ENCODE measurements at places on chromosomes 7 and 10.

DNA sequence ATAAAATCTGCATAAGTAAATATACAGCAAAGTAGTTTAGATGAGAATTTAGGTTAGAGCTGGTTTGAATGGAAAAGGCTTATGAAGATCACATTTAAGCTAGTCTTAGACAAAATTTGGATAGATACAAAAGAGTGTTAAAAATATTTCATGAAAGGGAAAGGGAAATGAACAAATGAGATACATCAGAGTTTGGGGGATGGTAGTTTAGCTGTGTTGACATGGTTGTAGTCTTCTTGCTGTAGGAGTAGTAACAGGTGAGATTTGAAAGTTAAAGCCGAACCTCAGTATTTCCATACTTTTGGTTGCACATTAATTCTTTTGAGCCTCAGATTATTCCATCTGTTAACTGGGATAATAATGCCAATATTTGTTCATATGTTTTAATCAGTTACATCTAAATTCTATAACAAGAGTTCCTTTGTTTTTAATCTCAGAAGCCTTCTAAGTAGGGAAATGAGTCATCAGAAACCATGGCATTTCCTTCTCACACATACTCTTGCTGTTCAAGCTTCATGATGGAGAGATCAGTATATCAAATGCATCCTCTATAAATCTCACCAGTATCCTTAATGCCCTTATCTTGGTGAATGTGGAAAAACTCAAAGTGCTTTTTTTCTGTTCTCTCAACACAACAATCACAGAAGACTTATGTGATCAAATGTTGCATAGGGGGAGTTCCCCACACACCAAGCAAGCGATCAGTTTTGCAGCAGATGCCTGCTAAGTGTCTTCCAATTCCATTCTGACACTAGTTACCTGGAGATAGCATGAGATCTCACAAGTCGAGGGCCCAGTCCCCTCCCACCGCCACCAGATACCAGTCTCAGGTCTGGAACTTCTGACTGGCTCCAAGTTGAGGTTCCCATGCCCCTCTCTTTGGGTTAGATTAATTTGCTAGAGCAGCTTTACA lies 84.7 kb downstream of the MAPK8 start:
- DNase-seq = peak; percentile 69

DNA sequence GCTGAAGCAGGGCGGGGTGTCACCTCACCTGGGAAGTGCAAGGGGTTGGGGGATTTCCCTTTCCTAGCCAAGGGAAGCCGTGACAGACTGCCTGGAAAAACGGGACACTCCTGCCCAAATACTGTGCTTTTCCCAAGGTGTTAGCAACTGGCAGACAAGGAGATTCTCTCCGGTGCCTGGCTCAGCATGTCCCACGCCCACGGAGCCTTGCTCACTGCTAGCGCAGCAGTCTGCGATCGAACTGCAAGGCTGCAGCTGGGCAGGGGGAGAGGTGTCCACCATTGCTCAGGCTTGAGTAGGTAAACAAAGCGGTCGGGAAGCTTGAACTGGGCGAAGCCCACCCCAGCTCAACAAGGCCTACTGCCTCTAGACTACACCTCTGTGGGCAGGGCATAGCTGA lies 80.9 kb upstream of the DNAJB12 start:
- no peak for DNase-seq

- DNase-seq = no peak
Measured at GRCh38 chr7:105690325-105690945, 109.1 kb upstream of the EFCAB10 start.

GRCh38 chr7:129865093-129865924 lies 87.5 kb downstream of the UBE2H start:
- DNase-seq = no peak

DNA sequence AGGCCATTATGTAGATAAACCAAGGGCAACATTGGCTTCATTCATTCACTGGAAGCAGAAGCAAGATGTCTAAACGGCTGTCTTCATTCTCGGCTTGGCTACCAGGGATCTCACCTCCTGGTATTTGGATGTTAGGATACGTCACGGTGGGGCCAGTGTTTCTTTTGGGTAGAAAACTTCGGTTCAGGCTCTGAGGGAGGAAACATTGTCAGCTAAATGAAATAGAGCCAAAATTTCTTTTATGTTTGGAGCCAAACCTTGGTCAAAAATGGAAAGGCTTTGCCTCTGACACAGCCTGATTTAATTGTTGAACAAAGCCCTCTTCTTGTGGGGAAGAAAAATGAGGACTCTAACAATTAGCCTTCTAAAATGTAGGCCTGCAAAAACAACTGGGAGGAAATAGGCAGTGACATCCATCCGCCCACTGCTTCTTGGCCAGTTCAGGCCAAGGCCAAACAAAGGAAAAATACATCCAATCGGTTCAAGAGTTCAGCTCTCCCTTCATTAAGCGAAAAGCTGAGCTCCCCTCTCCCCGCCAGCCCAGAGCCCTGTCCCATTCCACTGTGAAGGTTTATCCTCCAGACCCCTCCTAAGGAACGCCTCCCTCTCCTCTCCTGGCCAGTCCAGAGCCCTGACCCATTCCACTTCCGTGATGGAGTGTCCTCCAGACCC lies 44.4 kb downstream of the PFKFB3 start:
- peak; percentile 72 for DNase-seq
